ENCODE measurements at places on chromosomes 13 and 19.

DNA sequence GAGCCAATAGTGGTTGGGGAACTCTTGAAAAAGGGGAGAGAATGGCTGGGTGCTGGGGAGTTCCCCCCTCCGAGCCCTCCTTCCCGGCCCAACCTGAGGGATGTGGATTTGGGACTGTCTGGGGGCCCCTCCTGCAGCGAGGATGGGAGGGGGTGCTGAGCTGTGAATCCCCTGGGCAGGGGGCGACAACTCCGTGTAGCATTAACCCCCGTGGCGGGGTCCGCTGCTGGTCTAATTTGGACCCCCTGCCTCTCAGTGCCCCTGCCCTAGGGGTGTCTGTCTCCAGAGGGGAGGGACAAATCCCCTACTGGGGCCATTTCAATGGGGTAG, 9.7 kb downstream of the MIDN start:
- no peak for DNase-seq

DNA sequence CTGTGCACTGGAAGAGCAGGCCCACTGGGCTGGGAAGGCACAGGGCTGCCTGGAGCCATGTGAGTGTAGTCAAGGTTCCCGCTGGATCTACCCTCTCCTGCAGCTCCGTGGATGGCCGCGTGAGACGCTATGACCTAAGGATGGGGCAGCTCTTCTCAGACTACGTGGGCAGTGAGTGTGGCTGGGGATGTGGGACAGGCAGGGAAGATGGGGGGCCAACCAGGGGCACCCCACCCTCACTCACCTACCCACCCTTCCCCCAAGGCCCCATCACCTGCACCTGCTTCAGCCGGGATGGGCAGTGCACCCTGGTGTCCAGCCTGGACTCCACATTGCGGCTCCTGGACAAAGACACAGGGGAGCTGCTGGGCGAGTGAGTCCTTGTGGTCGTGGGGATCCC, 6.1 kb downstream of the WDR83 start:
- no peak for DNase-seq

DNA sequence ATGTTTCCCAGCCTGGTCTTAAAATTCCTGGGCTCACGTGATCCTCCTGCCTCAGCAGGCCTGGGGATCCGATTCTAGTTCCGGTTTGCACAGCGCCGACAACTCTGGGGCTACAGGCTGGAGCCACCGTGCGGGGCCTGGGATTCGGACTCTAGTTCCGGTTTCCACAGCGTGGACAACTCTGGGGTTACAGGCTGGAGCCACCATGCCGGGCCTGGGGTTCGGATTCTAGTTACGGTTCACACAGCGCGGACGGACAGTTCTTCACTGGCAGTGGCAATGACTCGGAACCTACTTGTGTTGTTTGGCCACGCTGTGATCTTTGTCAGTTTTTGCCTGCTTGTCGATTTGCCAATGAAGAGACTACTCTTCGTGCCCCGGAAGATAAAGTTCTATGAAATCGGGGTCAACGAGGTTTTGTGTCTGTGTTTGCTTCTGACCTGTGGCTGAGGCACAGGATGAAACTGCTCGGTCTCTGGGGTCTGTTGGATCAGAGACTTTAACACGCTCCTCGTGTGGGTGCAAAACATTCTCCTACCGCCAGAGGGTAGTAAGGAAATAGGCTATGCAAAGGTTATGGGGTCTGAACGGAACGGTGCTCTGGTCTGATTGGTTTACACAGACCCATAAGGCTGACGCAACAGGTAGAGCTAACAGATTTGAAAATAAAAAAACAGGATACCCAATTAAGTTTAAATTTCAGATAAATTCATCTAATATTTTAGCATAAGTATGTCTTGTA, 12.1 kb upstream of the ZSCAN1 start:
- no peak for DNase-seq

DNA sequence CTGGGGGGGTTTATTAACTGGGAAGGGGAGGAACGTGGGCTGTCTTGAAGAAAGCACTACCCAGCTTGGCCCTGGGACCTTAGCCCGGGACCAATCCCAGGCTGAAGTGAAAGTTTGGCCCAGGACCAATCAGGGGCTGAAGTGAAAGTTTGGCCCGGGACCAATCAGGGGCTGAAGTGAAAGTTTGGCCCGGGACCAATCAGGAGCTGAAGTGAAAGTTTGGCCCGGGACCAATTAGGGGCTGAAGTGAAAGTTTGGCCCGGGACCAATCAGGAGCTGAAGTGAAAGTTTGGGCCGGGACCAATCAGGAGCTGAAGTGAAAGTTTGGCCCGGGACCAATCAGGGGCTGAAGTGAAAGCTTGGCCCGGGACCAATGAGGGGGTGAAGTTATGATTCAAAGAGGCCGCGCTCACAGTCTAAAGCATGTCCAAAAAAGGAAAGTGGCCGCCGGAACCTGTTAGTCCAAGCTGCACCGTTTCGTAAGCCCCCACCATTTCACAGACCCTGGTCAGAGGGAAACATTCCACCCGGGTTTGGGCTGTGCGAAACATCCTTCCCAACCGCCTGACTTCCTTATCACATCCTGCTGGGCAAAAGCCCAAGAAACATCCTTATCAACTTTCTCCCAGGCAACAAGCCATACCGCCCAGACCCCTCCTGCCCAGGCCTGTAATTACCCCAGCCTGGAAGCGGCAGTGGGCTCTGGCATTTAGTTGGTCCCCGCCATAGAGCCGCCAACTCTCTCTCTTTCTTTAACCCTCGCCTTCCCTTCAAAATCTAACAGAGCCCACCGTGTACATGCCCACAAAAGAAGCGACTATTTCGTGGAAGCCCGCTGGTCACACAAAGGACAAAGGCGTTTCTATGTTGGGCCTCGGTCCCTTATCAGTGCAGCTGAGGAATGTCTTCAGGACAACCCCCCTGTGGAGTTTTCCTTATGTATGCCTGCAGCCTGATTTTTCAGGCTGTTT, 1.1 kb downstream of the ZNF850 start:
- no peak for DNase-seq

DNA sequence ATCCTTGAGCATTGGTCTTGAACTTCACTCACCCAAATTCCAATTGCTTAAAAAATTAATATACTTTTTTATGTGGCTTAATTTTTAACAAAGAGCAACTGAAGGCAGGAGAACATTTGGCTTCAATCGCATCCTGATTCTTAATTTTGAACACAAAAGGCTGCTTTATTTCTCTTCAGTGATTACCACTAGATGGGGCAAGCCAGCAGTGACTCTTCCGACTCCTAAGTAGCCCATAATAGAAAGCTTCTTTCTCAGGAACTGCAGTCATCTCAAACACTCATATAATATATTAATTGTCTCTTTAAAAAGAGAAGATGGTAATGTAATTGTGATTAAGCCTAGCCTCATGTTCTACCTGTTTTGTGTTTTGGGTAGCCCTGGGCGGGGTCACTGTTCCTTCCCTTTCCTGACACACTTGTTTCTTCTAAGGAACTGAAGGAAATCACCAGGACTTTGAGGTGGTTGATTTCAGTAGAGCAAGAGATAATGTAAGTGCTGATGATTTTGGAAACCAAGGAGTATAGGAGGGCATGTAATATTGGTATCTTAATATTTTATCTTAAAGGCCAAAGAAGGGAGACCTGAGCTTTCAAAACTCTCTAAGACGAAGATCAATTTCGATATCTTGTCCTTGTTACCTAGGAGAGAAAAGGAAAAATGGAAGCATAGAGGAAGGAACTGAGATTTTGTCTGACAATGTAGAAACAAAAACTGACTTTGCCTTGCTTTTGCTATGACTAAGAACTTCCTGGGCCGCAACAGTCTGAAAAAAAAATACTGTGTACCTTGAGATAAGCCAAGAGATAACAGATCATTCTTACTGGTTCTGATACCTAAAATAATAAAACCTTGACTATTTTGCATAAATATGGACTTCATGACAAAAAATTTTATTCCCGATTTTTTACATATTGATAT, 73.1 kb downstream of the TNFSF13B start:
- no peak for DNase-seq

- no peak for DNase-seq
Measured at GRCh38 chr13:76944456-76944855, 3.9 kb upstream of the ACOD1 start.

DNA sequence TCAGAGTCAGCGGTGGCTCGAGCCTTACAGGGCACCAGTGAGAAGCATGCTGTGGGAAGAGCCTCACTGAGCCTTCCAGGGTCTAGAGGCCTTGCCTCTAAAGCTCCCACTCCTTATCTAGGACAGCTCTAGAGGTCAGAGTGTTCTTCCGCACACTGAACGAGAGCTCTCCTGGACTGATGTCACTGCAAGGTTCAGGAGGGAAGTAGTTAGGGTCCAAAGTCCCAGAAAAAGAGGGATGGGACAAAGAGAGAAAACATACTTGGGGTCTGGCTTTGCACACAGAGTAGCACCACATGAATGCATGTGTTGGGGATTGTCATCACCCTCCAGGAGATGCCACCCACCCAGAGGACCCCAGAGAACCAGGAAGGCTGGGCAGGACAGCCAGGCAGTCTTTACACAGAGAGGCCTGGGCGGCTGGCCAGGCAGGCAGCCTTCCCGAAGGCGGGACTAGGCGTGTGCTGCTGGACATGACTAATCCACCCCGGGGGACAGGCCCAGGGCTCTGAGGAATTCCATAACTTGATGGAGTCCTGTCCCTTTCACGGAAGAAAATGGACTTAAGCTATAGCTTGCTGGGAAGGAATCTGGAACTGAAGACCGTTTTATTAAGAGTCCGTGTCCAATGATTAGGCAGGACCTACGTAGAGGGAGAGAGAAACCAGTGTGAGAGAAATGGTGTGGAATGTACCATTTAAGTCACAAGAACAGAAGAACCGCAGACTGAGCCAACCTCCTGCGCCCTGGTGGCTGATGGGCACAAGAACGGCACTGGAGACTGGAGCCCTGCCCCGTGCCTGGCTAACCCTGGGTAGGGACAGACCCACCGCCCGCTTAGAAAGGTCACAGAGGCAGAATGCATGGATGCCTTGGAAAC, 16.6 kb upstream of the EPHX3 start:
- DNase-seq, result no peak

- no peak for DNase-seq
Measured at GRCh38 chr19:41352609-41353465, 885 bp downstream of the TGFB1 start.

GRCh38 chr19:58229255-58229639, 533 bp downstream of the ZNF544 start:
- no peak for DNase-seq

DNA sequence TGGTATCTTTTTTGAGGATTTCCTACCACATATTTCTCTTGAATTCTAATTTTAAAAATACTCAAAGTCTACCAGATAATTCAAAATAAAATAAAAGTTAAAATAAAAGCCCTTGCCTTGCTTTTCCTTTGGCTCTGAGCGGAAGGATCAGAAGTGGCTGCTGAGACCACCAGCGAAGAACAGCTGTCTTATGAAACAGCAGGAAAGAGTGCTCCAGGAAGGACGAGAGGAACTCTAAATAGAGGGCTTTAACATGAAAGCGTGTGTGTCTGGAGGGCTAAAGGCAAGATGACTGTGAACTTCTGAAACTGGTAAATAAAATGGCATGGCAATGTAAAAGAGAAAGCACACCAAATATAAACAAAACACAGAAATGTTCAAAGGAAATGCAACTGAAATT, 521.5 kb upstream of the SPRY2 start:
- DNase-seq, result no peak

GRCh38 chr13:69199664-69200063, 908.0 kb upstream of the ATXN8OS start:
- no peak for DNase-seq

DNA sequence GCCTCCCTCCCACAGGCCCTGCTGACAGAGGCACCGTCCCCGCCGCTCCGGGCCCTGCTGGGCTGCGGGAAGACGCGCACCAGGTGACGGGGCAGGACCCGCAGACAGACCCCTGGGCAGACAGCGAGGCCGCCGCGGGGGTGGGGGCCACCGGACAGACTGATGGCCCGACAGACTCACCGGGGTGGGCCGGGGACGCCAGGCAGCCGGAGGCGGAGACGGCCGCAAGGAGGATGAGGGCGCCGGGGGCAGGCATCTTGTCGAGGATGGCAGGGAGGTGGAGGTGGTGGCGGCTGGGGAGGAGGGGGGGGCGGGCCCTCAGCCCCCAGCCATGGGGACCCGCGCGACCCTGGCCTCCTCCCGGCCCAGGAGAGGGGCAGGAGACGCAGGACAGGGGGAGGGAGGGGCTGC, 309 bp downstream of the LMTK3 start:
- DNase-seq, result no peak

DNA sequence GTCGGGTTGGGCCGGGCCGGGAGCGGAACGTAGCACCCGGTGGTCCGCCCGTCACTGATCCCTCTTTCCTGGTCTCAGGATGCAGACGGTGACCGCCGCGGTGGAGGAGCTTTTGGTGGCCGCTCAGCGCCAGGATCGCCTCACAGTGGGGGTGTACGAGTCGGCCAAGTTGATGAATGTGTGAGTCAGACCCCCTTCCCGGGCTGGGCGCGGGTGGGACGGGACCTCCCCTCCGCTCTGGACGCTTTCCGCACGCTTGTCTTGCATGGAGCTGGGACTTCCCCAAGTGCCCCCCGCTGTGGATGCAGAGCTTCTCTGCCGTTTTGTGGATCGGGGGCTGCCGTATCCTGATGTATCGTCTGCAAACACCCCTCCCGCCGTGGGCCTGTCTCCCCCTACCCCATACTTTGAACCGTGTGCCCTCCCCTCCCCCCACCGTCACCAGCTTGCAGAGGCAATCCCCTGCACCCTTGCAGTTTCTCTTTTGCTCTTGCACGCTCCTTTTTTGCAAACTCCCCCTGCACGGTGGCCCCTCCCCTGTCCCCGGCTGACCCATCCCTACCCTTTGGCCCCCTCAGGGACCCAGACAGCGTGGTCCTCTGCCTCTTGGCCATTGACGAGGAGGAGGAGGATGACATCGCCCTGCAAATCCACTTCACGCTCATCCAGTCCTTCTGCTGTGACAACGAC, 669 bp downstream of the GADD45B start:
- DNase-seq, result no peak

DNA sequence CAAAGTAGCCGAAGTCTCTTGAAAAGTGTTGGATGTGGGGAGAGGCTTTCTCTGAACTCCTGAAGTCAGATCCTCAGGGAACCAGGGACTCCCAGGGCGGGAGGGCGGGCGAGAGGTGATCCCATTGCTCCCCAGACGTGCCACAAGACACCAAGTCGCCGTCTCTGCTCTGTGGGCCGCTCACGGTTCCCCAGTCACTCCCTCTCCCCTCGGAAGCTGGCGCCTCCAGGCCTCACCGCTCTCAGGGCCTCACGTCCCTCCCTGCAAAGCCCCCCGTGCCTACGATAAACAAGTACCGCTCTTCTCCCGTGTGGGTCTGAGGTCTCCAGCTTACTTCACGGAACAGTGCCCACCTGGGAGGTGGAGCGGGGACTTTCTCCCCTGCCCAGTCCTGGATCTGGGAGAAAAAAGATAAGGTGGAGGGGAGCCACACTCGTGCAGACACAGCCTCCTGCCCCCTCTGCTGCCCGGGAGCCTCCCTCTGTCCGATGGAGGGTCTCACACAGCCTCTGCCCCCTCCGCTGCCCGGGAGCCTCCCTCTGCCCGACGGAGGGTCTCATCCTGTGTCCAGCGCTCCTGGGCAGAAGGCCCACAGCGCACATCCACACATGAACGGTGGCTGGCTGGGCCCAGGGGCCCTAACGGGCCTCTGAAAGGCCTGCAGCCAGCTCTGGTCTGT, 50.7 kb downstream of the GAS6 start:
- DNase-seq, result no peak

DNA sequence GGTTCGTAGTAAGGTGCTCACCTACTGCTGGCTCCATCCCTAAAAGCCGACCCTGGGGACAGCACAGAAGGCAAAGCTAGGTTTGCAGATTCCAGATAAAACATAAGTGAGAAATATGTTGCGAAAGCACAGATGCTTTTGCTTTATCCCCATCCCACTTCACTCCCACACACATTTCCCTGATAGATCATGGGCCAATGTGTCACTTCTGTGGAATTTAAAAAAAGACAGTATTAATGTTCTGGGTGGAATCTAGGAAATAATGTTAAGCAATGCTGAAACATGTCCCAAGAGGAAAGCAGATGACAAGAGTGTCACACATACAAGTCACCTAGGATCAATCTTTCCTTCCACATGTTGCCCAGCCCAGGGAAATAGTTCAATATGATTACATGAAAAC, 661.0 kb upstream of the MIR17HG start:
- DNase-seq, result no peak
